ENCODE measurements at places on chromosomes 7 and 10.

DNA sequence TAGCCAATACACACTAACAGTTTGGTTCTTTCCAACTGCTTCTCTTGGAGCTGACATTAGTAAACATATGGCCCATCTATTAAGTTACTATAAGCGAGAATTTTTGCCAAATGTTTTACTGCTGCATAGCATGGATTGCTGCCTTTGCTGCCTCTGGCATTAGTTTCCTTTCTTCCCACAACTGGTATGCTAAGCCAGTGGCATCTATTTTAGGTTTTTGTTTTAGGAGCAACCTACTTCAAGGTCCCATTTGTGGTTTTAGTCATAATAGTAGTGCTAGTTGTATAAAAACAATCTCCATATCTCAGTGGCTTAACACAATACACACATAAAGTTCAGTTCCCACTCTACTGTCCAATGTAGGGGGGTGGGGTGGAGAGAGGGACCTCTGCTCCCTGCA is 25.9 kb upstream of the PANK1 start:
- no peak for DNase-seq

DNA sequence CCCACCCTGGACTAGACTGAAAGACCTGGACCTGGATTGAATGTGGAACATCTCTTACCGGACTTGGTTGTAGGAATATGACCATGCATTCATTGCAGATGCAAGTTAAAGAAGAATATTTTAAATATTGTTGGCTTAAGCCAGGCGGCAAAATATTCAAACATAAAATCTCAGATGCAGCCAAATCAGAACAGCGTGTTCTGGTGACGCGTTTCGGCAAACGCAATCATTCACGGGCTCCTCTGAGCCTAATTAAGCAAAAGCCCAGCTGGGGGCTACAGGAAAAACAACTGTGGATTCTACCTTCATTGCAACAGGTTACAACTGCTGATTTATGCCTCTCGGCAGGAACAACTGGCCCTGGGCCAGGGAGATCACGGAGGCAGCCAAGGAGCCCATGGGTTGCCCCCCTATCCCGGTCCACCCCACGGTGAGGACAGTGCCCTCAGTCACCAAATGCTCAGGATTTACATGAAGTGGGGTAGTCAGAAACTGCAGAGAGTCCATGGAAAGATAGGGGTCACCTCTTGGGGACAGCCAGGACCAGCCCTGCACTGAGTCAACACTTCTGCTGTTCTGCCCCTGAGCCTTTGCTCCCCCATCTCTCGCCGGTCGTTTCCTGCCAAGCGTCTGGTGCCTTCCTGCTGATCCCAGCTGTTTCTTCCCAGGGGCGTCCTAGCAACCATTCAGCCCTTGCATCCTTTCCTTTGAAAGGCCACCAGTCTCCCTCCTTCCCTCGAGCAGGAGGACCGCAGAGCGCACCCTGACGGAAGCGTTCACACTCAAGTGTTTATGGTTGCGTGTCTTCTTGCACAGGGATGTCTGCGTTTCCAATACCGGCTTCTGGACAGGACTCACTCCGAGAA is 64.4 kb upstream of the SFMBT2 start:
- DNase-seq: no peak

GRCh38 chr7:140214075-140214684 is 37.4 kb upstream of the KDM7A start:
- no peak for DNase-seq

DNA sequence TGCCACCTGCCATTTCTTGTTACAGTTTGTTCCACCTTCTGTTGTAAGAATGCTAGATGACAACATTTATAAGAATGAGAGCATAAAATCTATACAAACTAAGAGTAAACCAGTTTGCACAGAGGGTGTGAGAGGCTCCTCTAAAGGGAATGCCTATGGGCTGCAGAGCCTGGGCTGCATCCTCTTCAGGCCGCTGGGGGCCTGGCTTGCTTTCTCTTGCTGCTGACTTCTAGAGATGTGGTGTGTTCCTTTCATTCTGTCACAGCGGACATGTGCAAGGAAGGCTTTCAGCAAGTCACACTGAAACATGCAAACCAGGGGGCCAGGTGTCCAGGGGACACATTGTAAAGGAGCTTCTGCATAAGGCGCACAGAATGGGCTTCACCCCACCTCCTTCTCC is 7.1 kb upstream of the ATP6V1F start:
- no peak for DNase-seq

GRCh38 chr10:124158592-124158991 is 65.2 kb upstream of the CHST15 start:
- DNase-seq: no peak

GRCh38 chr10:28155726-28156125 is 147.1 kb downstream of the MPP7 start:
- no peak for DNase-seq

DNA sequence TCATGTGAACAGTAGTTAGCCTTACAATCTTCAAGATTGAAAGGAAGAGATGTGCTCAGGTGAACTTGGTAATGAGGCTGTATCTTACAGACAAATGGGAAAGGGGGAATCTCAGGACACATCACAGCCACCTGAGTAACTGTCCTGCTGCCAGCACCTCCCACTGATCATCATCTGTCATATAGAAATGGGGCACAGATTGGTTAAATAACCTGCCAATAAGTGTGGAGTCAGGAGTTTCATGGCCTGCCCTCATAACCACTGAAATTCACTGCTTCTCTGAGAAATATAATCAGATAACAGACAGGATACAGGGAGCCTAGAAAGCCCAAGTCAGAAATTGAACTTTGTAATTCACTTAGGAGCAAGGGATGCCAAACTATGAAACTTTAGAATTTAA is 64.9 kb upstream of the TAS2R16 start:
- no peak for DNase-seq

DNA sequence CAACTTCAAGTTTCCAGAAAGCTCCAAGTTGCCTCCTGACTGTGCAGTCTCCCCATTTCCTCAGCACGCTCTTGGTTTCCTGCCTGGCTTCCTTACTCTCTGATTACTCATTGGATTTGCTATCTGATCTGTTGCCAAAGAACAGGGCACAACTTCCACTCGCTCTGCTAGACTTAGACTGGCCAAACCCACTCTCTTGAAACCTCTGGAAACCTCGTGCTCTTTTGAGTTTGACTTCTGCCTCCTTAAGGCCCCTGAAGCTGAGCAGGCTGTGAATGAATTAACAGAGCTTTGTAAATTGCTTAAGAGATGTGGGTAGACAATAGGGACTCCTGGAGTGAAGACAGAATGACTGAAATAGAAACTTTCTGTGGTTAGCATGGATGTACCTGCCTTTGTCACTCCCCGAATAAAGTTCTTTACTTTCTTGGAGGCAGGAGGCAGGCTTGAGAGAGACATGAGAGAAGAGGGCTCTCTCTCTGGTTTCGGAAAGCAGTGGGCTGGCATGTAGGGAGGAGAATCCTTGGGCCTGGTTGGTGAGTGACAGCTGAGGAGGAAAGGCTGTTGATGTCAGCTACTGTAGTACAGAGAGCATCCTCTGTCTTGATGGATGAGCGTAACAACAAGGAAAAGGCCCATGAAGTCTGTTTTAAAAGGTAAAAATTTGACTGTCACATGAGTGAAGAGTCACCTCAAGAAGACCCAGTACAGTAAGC is 70.8 kb downstream of the CHN2 start:
- no peak for DNase-seq

- DNase-seq: no peak
These were observed 101.3 kb upstream of the IGFBP3 start for GRCh38 chr7:46022397-46022796.

GRCh38 chr7:2873686-2874551 is 29.8 kb upstream of the GNA12 start:
- no peak for DNase-seq

DNA sequence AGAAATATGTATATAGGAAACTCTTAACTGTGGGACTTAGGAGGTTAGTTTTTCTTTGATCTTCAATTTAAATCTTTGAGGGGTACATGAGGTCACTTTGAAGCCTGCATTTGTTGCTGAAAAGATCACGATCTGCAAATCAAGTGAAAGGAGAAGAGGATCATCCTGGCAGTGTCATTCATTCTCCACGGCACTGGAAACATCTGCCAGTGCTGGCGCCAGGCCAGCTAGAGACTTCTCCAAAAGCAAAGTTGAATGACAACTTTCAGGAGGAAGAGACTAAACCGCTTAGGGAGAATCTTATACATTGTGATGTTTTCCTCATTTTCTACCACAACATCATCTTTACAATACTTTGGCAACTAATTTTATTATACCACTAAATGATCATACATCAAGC is 42.5 kb downstream of the MRC1 start:
- DNase-seq: no peak
